ENCODE measurements at places on chromosomes 4 and X.

GRCh38 chrX:153740631-153741222 is 16.1 kb downstream of the ABCD1 start:
- no peak for DNase-seq

DNA sequence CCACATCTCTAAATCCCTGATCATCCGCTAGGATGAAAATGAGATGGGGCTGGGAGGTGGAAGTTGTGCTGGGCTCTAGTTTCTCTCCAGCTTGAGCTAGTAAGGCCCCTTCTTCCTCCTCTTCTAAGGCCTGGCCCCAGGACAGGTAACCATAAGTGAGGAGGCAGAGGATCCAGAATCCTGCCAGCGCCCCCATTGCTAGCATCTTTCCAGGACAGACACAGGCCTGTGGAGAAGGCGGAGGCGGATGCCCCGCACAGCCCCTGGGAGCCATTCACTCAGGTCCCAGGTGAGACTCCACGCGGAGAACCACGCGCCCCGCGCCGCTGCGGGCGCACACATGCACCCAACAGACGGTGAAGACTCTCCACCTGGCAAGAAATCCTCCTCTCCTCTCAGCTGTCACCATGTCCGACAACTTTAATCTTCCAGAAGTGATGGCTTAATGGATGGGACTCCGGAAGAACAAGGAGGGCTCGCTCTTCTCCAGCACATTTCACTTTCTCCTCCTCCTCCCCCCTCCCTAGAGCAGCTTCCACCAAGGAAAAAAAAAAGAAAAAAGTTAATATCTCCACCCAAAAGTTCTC is 793 bp downstream of the ARSJ start:
- DNase-seq: peak; percentile 16

DNA sequence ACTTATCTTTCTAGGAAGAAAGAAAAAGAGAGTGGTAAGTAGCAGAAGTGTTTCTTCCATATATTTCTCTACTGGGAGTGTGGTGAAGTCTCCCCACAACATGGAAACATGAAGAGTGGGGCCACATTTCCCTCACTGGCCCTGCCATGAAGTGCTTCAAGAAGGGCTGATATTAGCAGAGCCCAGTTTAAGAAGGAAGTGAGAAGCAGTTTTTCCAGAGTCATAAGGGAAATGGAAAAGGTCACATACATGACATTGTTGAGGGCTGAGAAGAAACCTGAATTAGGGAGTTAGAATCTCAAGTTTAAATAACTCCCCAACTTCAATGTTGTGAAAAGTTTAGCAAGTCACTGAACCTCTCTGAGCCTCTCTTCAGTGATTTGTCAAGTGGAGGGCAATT is 171.9 kb upstream of the RBPJ start:
- no peak for DNase-seq

DNA sequence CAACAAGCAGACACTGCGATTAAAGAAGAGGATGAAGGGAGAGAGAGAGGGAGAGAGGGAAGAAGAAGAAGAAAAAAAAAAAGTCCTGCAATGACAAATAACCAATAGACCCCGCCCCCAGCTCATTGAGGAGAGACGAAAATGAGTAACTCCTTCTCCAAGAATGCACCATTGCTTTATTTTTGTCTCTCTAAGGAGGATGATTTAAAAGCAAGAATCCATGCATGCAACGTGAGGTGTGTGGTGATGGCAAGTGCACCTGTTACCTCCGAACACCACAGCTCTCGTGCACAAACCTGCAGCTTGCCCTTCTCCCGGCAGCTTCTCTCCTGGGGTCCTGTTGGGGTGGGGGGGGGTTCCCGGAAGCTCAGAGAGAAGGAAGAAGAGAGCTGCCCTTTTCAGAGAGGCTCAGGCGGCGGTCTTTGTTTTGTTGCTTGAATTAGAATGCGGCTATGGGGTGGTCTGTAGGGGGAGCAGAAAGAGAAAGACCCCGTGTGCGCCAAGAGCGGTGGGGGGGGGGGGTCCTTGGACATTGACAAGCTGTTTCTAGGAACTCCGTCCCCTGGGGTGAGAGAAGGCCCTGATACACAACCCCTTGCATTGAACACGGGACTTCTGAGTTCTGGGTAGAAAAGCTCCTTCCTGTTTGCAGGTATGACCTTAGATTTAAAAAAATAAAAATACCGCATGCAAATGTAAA is 100.7 kb downstream of the CRLF2 start:
- DNase-seq: no peak

DNA sequence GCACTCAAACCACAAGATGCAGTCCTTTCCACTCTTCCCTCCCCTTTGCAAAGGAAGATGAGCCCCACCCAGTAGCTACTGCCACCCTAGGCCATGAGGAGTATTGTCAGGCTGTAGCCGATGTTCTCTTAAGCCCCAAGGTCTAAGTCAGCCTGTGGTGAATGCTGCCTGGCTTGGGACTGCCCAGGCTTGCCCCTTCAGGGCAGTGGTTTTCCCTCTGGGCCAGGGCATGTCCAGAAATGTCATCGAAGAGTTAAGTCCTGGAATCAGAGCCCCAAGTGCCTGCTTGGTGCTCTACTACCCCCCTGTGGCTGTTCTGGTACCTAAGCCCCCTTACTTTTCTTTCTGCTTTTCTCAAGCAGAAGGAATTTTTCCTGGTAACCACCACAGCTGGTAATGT is 11.8 kb upstream of the PGK1 start:
- no peak for DNase-seq

DNA sequence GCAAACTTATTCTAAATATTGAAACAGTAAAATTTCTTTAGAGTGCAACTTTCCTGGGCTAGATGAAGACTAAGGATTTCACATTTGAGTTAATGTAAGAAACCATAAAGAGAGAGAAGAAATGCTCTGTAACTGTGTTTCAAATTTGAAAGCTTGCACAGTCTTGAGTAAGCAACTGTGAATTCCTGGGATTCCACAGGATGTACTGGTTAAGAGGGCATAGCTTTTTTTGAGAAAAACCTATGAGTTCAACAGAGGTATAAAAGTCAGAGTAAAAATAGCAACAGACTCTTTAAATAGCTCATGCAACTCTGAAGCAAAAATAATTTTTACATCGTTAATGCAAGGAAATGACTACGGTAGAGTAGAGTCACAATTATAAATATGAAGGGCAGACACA is 25.5 kb downstream of the ZNF330 start:
- no peak for DNase-seq

GRCh38 chr4:118751629-118752323 is 66.6 kb downstream of the METTL14 start:
- DNase-seq: no peak

DNA sequence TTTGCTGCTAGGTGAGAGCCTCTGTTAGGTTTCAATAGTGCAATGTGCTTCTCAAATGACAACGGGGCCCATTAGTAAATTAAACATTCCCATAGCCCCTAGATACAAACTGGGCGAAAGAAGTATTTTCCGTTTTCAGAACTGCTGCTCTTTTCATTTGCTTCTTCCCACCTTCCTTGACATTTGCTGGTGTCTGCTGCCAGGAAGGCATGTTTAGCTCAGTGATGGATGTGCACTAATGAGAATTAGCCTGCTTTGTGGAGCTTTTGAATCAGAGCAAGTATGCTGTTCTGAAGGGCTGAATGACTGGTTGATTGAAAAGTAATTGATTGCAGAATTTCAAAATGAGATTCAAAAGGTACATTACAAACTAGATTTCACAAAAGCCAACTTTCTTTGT is 57.0 kb downstream of the SHROOM3 start:
- no peak for DNase-seq

Measured in midbrain (tissue), 1 donor.